ENCODE measurements at places on chromosomes 1 and 21.

DNA sequence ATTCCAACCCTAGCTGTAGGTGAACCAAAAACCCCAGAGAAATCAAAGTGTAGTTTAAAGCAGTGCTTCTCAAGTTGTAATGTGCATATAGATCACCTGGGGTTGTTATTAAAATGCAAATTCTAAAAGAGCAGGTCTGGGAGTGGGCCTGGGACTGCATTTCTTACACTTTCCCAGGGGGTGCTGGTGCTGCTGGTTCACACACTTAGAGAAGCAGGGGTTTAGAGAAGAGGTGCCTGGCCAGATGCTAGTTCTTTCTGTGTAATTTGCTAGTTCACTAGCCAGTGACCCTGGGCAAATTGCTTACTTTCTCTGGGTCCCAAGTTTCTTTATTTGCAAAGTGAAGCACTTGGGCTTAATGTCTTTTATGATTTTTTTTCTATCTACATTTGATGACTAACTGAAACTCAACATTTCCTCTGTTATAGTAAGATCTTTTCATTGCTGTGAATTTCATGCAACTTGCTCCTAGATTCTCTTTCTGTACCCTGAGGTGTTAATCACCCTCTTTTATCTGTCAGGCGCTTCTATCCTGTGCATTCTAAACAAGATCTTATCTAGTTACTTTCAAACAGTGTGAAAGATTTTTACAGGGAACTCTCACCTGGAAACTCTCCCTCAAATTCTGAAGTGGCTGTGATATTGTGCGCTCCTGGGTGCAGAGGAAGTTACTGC, 141.9 kb upstream of the UBE2U start:
- DNase-seq = no peak

DNA sequence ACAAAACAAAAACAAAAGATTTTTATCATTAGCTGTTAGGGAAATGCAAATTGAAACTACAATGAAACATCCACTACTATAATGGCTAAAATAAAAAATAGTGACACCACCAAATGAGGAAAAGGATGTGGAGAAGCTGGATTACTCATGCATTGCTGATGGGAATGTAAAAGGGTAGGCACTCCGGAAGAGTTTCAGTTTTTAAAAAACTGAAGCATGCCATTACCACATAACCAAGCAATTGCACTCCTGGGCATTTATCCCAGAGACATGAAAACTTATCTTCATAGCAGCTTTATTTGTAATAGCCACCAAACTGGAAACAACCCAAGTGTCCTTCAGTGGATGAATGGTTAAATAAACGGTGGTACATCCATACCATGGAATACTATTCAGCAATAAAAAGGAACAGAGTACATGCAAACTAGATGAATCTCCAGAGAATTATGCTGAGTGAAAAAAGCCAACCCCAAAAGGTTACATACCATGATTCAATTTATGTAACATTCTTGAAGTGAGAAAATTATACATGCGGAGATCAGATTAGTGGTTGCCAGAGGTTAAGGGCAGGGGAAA, 14.5 kb upstream of the CFAP298 start:
- DNase-seq = no peak

DNA sequence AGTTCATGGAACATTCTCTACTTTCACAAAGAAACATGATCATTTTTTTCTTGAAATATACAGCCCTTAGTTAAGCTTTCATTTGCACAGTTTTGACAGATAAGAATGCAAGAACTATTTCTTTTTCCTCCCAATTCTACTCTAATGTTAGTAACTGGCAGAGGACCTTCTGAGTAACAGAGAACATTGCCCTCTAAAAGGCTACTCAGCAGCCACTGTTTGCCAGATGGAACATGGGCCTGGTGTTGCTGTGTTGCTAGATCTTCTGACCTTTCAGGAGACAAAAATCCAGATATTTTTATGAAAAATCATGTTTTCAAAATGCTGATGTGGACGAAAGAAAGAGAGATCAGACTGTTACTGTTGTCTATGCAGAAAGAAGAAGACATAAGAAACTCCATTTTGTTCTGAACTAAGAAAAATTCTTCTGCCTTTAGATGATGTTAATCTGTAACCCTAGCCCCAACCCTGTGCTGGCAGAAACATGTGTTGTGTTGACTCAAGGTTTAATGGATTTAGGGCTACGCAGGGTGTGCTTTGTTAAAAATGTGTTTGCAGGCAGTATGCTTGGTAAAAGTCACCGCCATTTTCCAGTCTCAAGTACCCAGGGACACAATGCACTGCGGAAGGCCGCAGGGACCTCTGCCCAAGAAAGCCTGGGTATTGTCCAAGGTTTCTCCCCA, 2.9 kb upstream of the PRDX6 start:
- DNase-seq = no peak

GRCh38 chr1:63322114-63322943, at the start of gene FOXD3:
Gene FOXD3 (plus strand): TSS chr1:63322567. CDS start chr1:63323059, 492 bp downstream.
- DNase-seq = no peak

DNA sequence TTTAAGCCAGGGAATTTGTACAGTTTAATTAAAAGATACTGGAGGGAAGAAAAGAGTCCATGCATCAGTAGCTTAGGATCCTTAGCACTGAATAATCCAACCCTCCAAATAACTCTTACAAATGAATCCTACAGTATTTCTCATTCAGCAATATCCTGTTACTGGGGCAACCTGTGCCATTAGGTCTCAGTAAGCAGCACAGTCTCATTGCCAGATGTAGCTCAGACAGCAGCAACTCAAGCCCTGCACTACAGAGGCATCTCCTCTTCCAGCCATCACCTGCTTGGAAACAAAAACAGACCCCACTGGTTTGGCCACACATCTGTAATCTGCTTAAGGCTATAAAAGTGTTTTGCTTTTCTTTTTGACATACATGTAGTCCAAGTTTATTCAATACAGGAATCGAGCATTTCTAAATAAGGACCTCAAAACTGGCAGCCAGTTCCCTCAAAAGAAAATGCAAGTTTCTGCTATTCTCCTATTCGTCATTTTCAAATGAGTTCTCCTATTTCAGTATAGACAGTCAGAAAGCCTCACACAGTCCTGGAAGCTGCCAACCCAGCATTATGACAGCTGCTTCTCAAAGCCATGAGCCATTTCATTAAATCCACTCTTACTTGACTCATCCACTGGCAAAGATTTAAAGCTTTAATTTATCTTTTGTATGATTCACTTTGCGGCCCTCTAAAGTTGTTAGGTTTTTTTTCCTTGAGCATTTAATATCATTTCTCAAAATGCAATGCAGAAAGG, 129.0 kb downstream of the APP start:
- no peak for DNase-seq

- DNase-seq = no peak
Measured at GRCh38 chr1:96968541-96968940, 247.0 kb downstream of the PTBP2 start.

GRCh38 chr21:15928686-15929425, 199.1 kb downstream of the USP25 start:
- no peak for DNase-seq

DNA sequence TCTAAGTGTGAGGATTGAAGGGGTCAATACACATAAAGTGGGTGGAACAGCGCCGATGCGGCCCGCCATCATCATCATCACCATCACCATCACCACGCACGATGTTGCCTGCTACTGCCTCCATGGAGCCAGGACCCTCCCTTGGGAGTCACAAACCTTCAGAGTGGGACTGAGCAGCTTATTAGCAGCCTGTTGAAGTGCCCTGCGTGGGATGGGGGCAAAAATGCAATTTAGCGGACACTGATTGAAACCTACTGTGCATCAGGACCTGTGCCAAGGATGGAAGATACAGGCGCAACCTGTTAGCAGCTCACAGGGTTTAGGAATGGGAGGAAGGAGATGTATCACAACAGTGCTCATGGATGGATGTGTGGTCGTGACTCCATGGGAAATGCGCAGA, 26.7 kb downstream of the STPG1 start:
- DNase-seq = no peak

DNA sequence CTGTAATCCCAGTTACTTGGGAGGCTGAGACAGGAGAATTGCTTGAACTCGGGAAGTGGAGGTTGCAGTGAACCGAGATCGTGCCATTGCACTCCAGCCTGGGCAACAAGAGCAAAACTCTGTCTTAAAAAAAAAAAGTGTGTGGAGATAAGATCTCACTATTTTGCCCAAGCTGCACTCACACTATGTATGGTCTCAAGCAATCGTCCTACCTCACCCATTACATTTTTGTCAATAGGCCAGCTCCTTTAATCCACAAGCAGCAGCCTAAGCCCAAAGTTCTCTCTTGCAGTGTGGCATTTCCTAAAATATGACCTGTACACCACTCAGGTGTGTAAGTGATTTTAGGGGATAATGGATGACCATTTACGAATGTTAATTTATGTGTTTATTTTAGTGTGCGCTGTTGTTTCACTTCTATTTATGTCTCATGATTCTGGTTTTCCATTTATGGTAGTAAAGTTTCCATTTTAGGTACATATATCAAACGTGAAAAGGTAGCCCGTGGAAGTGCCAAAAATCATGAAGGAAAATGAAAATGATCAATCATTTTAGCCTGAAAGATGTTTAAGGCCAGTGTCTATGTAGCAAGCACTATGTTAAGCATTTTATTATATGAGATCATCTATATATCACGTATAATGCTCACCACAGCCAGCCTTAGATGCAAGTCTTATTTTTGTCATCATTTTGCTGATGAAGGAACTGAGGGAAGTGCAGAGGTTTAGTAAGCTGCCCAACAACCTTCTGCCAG, 5.6 kb downstream of the LCK start:
- no peak for DNase-seq

DNA sequence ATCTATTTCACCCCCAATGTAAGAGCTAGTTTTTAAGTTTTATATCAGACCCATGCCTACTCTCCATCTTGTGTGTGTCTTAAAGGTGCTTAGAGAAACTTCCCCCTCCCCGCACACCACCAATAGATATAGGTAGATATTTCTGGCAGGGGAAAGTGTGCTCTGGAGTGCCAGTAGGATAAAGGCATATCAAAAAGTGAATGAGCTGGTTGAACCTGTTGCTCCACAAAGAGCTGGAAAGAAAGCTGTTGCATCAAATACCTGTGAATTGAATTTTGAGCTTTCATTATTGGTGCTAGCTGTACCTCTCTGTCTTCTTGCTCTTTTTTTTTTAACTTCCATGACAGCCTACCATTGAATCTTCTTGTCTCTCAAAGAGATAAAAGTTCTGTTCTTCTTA, 32.8 kb downstream of the ARID1A start:
- DNase-seq = no peak

DNA sequence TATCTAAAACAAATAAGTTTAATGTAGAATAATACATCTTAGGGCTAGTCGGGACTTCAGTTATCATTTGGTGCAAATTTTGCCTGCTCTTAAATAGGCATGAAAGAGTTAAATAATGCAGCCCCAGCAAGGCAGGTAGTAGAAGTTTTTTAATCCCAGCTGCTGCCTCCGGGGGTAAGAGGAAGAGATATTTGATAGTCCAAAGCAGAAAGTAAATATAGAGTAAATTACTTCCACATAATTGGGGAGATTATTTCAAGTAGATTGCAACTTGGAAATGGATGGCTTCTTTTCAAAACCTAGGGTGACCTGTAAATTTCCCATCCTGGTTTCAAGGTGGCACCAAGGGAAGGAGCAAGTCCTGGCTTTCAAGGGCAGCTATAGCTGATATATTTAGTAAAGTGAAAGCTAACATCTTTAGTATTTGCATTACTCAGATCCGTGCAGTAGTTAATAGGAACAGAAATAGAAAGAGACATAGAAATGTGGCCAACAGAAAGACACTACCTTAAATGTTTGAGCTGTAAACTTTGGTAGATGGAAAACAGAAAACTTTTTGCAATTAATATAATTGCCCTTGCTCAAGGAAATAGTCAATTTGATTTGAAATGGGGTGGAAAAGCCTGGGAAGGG, 109.1 kb downstream of the LMO4 start:
- DNase-seq = no peak

GRCh38 chr1:55877437-55878232, 662.5 kb upstream of the USP24 start:
- no peak for DNase-seq

- DNase-seq = no peak
Measured at GRCh38 chr1:209277662-209278061, 305.9 kb upstream of the CAMK1G start.

DNA sequence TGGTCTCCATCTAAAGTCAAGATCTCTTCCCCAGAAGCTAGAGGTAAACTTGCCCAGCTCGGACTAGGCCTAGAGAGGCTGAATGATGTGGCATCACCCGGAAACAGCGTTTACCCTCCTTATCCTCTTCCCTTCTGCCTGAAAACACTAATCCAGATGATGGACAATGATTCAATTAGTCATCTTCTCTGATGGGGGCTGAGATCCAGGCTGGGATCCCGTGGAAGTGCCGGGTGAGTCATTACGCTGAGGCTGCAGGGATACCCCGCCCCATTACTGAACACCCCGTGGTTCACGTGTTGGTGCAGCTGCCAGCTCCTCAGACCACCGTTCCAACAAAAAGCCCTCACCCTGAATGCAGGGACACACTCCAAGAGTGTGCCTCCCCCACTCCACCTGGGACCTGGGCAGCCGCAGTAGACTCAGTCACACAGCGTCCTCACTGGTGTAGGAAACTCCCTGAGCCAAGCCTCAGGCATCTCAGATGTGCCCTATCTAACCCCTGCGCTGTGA, 2.0 kb downstream of the S100A6 start:
- no peak for DNase-seq

DNA sequence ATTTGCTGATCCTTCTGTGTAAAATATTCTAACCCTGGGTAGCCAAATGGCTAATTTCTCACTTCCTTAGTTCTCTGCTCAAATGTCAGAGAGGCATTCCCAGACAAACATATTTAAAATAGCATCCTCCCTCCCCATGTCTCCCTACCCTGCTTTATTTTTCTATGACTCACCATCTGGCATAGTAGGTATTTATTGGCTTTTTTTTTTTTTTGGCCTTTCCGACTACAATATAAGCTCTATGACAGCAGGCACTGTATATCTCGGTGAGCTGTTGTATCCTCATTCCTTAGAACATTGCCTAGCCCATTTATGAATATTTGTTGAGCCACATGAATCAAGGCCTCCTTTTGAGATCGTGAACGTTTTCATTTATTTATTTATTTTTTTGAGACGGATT, 1.5 kb upstream of the NEK7 start:
- DNase-seq = no peak

GRCh38 chr1:113053344-113054126, 19.5 kb upstream of the LRIG2 start:
- DNase-seq = no peak

DNA sequence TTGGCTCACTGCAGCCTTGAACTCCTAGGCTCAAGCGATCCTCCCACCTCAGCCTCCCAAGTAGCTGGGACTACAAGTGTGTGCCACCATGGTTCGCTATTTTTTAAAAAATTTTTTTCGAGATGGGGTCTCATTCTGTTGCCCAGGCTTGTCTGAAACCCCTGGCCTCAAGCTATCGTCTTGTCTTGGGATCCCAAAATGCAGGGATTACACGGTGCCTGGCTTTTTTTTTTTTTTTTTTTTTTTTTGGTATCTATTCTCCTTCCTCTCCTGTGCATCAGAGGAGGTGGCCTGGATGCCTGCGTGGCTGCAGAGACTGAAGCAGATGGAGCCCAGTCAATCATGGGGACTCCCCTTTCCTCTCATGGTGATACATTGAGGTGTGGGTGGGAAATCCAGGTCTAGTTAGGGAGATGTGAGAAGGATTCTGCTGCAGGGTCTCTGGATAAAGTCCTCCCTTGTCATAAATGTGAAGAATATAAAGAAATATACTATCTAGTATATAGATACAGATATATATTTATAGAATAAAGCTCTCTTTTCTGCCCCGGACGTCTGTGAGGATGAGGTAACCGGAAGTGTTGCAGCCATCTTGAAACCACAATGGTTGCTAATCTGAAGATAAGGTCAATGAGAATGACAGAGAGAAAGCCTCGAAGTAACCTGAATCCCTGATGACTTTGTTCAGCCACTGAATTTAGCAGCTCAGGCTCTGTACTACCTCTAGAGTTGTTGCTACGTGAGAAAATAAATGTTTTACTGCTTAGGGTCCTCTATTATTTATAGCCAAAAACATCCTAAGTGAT, 19.5 kb upstream of the RGSL1 start:
- peak; percentile 9 for DNase-seq
